ENCODE measurements at places on chromosomes 13 and 19.

DNA sequence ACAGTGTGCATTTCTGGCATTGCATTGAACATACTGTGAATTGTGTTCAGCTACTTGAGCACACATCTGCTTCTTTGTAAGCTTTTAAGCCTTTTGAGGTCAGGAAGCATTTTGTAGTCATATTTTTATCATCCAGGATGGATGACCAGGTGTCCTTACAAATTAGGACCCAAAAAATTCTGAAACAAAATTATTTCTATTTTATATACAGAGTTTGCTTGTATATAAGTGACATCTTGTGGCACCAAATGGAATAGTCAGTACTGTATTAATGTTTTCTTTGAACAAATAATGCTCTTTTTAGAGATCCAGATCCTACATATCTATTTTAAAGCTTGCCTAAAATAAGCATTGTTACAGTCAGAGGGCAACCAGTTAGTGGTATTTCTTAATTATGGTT lies 9.5 kb upstream of the SUPT20H start:
- no peak for DNase-seq

DNA sequence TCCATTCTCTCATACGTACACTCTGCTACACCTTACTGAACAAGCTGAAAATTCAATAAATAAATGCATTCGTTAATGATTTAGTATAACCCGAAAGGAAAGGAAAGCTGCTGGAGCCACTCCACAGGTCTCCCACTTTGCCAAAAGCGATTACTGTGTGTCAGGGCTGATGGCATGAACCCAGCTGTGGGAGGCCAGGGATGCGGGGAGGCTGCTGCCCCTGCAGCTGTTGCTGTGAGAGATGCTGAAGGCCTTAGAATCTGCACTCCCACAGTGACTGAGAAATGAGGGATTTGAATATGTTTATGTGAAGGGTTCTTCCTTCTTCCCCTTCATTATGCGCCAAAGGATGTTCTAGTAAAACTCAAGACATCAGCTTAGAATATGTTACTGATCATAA lies 58.7 kb upstream of the NBEA start:
- DNase-seq: no peak

DNA sequence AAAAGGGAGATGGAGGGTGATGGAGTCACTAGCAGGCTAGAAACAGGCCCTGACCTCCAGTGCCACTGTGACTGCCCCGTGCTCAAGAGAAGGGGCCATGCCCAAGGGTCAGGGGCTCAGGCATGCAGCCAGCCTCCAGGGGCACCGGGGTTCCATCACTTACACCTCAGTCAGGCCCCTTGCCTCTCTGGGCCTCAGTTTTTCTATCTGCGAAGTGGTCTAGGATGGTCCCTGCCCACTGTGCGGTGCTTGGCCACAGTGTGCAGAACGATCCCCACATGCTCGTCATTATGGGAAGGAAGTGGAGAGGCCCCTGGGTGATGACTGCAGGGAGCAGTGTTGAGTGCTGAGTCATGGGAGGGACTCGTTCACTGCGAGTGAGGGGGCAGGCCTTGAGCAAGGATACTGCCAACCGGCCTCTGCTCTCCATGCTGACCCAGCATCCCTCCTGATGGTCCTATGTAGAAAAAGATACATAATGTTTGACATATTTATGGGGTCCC lies 23.1 kb downstream of the TMED1 start:
- DNase-seq: no peak

DNA sequence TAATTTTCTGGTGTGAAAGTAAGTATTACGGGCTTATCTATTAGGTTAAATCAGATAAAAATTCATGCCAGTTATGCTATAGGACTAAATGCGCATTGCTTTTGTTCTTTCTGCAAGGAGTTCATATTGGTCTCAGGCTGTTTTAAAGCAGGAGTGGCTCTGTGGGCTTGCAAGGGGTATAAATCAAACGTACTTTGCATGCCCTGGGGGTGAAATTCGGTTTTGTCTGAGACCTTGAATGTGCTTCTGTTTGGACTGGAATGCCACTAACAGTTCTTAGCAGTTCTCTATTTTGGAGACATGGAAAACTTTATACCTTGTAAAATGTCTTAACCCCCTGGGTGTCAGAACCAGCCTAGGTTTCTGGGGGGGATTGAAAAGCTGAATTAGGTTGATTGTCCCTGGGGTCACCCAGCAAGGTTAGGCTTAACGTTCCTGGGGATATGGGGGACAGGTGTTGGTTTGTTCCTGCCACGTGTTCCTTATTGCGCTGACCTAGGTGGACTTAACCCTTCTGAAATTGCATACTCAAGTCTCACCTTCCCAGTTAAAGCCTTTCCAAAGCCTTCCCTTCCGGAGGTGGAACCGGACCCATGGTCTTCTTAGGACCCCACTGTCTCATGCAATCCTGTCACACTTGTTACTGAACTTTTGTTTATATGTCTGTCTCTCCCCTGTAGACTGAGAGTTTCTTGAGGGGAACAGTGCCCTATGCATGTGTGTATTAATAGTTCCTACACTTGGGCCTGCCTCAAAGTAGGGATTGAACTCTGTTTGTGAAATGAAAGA lies 182.2 kb downstream of the LMO7 start:
- DNase-seq: no peak

- DNase-seq: peak; percentile 34
Observed at GRCh38 chr19:45528744-45529419, 21.6 kb downstream of the VASP start.

DNA sequence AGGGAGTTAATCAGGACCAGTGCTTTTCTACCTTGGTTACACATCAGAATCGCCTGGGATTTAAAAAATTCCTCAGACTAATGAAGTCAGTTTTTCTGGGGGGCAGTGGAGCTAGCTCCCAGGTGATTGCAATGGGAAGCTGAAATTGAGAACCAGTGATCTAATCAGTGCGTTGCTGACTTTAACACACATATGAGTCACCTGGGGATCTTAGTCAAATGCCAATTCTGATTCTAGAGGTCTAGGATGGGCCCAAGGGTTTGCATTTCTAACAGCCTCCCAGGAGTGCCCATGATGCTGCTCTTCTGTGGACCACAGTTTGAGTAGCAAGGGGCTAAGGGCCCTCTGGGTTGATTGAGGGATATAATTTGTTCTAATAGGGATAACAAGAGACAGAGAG lies 54.5 kb downstream of the KL start:
- DNase-seq: no peak

DNA sequence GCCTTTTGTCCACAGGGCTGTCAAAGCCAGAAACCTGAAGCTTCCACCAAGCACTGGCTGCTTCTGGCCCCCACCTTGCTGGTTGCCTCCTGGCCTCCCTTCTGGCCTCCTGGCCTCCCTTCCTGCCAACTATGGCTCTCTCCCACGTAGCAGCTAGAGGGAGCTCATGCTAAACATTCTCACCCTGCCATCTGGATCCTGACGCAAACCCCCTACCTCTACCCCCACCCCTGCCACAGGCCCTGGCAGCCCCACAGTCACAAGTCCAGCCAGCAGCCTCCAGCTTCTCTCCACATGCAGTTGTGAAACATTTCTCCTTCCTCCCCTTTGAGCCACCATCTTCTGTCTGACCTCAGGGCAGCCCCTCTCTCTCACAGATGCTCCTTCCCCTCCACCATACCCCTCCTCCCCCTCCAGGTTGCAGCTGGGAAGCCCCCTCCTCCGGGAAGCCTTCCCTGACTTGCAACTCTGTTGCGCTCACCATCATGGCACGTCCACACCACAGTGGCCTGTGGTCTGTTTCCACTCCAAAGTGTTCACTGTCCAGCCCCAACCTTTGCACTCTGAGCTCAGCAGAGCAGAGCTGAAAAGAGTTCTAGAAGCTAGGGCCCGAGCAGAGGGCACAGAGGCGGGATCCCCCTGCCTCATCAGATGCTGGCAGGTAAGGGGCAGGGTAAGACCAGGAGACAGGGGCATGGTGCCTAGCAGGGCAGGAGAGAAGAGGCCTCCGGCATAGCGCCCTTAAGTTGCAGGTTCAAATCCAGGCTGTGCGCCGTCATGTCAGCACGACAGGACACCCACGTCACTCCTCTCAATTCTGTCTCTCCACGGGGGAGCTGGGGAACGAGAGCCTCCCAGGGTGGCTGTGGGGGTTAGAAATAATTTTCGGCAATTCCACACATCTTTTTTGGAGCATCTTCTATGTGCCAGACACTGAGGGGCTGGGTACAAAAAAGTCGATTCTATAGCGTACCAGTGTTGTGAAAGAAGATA lies 7.3 kb downstream of the ADGRL1 start:
- DNase-seq: no peak

GRCh38 chr19:6215701-6216235 lies 64.0 kb downstream of the MLLT1 start:
- DNase-seq: no peak

- no peak for DNase-seq
Observed at GRCh38 chr13:28268800-28269223, 130.5 kb downstream of the PAN3 start.

DNA sequence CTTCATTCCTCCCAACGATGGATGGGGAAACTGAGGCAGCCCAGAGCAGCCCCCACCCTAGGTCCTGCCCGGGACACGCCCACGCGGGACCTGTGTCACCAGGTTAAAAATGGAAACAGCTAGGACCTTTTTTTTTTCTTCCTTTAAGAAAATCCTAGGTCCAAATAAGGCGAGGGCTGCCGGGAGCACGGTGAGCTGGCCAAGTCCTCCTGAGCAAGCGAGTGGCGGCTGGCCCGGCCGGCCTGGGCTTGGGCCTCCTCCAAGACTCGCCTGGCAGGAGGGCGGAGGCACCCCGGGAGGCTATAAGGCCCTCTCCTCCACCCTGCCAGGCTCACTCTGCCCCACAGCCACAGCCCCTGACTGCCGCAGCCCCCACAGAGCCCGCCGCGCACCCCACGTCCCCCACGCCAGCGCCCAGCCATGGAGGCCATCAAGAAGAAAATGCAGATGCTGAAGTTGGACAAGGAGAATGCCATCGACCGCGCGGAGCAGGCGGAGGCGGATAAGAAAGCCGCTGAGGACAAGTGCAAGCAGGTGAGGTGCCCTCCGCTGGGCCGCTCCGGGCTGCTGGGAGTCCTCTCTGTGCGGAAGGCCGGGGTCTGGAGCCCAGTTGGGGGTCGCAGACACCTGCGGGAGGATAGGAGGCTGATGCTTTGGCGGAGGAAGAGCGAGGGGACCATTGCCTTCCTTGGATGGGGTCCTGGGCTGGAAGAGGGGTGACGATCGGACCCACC lies 8.9 kb upstream of the TPM4 start:
- no peak for DNase-seq

- no peak for DNase-seq
Observed at GRCh38 chr13:43448605-43449336, 338.0 kb downstream of the ENOX1 start.

GRCh38 chr13:113962975-113963374 lies 10.9 kb downstream of the C13orf46 start:
- DNase-seq: no peak

DNA sequence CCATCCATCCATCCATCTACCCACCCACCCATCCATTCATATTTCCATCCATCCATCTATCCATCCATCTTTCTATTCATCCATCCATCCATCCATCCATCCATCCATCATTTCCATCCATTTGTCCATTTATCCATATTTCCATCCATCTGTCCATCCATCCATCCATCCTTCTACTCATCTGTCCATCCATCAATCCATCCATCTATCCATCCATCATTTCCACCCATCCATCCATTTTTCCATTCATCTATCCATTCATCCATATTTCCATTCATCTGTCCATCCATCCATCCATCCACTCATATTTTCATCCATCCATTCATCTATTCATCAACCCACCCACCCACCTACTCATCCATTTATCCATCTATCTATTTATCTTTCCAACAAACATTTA lies 229.6 kb downstream of the TEX29 start:
- no peak for DNase-seq

DNA sequence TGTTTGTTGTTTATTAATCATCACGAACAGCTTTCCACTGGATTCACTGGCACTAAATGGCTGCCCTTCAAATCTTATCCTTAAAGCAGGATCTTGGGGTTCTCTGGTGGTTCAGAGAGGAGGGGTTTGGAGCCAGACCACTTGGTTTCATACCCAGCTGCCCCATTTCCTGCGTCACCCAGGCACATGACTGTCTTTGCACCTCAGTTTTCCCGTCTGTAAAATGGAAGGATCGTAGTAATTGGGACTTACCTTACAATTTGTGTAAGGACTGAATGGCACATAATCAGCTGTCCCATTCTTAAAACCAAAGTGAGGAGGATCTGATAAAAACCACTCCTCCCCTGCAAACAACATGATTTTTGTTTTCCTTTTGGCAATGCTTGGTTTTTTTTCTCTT lies 318.3 kb downstream of the ZNF536 start:
- no peak for DNase-seq

- no peak for DNase-seq
Observed at GRCh38 chr13:42581427-42581826, 7.5 kb downstream of the TNFSF11 start.

Data from endothelial cell (in vitro differentiated cells).